ENCODE measurements at places on chromosomes 1 and 21. TPM values are rescaled to one million over a fixed set of nuclear protein-coding genes. Genes with fewer than 3 reads are reported as not detected.

Gene ZSCAN20
- total RNA-seq: 42.6 TPM

Gene TAF13
- total RNA-seq: 9.3 TPM

- H3K4me3 ChIP-seq: no peak overlapping the region
Measured at GRCh38 chr1:217435204-217435603, 195.7 kb downstream of the GPATCH2 start.

DNA sequence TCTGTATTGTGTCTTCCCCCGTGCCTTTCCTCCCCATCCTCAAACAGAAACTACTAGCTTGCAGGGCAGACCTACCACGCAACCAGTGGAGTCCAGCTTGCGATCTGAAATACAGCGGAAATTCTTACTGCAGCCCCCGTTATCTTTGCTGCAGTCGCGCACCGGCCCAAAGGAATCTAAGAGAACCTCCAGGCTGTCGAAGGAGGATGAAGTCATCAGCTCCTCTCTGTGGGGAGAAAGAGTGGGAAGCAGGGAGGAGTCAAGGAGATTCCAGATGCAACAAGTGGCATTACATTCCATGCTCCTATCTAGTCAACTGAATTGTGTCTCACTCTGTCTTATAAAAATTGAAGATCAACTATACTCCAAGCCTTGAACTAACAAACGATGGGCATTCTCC, 206.9 kb downstream of the ASTN1 start:
- H3K27ac ChIP-seq: no peak overlapping the region
- no peak for DNase-seq
- H3K4me1 ChIP-seq: no peaks in the 10 kb centered on the region
- no peaks in the 10 kb centered on the region for H3K27me3 ChIP-seq
- no peak overlapping the region for H3K4me3 ChIP-seq

DNA sequence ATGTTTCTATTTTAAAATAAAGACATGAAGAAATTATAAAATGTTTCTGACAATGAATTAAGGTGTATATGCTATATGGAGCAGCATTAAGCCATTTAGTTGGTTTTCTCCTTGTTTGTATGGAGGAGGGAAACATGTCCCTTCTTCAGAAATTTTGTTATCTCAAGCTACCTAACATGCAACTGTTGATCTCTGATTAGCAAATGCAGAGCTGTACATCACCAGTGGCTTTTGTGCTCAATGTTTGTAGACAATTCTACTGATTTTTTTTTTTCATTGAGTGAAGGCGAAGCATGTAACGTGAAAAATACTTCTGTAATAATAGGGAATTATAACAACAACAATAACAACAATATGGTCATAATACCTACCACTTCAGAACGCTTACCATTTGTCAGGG, 463.7 kb downstream of the PLPP3 start:
- no peak for DNase-seq
- no peak overlapping the region for H3K4me3 ChIP-seq
- no peaks in the 10 kb centered on the region for H3K4me1 ChIP-seq

- H3K4me3 ChIP-seq: no peak overlapping the region
- H3K27me3 ChIP-seq: no peaks in the 10 kb centered on the region
- DNase-seq: no peak
- H3K36me3 ChIP-seq: no peaks in the 10 kb centered on the region
- no peak overlapping the region for H3K27ac ChIP-seq
- H3K4me1 ChIP-seq: no peaks in the 10 kb centered on the region
Measured at GRCh38 chr1:227911376-227911775, 36.4 kb downstream of the WNT9A start.

- H3K36me3 ChIP-seq: no peaks in the 10 kb centered on the region
- peaks cover 17% of the 10 kb centered on the region for H3K4me1 ChIP-seq
- H3K27ac ChIP-seq: peak within 1 kb of the TSS; percentile 84
- peak within 1 kb of the TSS; percentile 68 for H3K4me3 ChIP-seq
Measured at GRCh38 chr1:27671964-27672749, at the start of gene IFI6. TSS of gene IFI6 (minus strand) at chr1:27672192. CDS start at chr1:27669314, 2,878 bp downstream.

All from ascending aorta (tissue), 2 donors.